ENCODE measurements at places on chromosomes 2 and 18.

DNA sequence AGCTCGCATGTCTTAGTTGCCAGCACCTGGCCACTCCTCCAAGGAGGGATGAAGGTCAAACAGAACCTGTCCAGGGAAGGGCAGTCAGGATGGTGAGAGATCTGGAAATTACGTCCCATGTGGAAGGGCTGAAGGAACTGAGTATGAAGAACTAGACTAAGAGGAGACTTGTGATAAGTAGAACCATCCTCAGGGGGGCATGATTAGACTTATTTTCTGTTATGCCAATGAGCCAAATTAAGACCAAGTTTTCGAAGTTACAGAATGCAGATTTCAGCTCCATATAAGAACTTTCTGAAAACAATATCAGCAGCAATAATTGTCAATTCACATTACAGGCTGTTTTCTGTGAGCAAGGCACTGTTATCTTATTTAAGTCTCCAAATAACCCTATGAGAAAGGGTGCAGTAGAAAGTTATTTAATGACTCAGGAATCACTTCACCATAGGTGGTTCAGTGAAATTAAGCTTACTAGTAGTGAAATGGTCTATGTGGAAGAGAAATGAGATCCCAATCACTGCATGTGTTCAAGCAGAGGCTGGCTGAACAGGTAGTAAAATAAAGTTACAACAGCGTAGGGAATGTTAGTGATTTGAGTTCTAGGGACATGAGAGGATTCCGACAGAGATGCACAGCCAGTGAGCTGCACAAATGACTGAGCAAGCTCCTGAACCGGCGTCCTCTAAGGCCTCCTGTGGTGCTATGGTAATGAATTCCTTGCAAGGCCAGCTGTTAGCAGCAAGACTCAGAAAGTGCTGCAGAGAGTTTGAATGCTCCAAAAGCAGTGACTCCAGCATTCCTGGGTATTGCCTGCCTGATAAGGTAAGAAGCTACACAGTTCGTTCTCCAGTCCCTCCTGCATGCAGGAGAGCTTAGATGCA lies 4.5 kb upstream of the DYM start:
- DNase-seq, result no peak

DNA sequence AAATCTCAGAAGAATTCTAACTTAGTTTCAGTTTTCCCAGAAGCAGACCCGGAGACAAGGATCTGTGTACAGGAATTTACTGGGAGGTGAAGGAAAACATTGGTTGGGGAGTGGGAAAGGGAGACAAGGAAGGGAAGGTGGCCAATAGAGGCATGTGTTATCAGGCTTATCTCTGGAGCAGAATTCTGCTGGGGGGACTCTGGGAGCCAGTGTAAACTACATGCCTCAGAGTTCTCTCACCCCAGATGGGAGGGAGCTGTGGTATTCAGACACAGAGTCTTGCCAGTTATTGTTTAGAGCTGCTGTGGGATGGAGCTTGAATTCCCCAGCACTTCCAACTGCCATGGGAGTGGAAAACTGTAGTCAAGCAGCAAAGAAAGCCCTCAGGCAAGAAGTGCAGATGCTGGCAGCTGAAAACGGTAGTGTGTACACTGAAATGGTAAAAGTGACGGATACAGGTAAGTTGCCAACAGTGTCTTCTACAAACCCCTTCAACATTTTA lies 19.0 kb downstream of the DNPEP start:
- DNase-seq, result no peak

GRCh38 chr2:118046634-118047210 lies 32.9 kb upstream of the CCDC93 start:
- no peak for DNase-seq

DNA sequence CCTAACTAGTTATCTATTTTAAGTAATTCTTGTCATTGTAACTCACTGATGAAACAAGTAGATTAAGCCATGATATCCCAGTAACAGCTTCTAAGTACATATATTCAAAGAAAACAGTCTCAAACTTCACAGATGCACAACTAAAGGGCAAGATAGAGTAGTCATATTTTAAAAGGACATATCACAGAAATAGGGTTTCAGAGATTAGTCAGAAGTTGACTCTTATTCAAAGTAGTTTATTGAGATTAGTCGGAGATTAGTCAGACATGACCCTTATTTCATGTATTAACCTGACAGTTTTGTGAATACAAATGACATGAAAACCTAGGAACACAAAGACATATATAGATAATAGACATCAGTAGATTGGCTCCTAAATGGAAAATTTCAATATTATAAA lies 15.9 kb upstream of the CHAC2 start:
- no peak for DNase-seq

Measured in activated CD4-positive, alpha-beta T cell treated with anti-CD3 and anti-CD28 coated beads, Interleukin-2, amount 50 U/mL, for 4 hours (primary cell).